ENCODE measurements at places on chromosomes 3 and 15. TPM values are rescaled to one million over a fixed set of nuclear protein-coding genes. Genes with fewer than 3 reads are reported as not detected.

The PFKFB4 gene
- total RNA-seq, result 2.6 TPM

DNA sequence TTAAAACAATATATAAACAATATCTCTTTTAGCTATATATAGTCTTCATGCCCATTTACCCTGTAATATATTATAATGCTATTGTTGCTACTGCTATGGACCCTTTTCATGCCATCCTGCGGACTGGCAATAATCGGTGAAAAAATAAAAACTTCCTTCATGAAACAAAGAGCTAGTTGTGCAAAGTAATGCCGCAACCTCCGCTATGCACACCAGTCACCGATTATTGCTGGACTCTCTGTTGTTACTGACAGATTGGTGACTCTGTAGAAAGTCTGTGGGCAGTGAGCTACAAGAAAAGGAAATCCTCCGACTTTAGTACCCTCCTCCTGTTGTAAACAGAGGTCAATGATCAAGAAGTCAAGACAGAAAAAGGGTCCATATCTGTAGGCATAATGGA is 17.9 kb upstream of the ICE2 start:
- no peaks in the 10 kb centered on the region for H3K27me3 ChIP-seq
- no peak for DNase-seq
- no peaks in the 10 kb centered on the region for H3K4me1 ChIP-seq
- H3K4me3 ChIP-seq, result no peak overlapping the region

DNA sequence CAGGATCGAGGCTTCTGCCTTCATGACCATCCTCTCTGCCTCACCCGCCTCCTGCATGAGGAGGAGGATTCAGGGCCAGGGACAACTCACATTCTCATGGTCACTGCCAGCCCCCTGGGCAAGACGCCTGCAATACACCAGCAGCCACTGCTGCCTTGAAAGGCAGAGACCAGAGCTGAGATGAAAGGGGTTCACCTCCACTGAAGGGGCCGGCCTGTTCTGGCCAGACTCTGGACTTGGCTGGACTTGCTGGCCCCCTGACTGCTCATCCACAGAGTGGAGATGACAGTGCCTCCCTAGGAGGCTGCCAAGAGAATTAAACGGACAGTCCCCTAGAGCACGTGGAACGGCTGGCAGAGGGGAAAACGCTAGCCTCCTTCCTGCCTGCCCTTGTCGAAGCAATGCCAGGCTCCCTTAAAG is 35.2 kb downstream of the MGLL start:
- H3K4me3 ChIP-seq, result no peak overlapping the region
- no peak overlapping the region for H3K27ac ChIP-seq
- no peaks in the 10 kb centered on the region for H3K36me3 ChIP-seq
- no peaks in the 10 kb centered on the region for H3K4me1 ChIP-seq
- H3K27me3 ChIP-seq, result no peaks in the 10 kb centered on the region
- DNase-seq, result no peak

GRCh38 chr15:94119923-94120775 is 111.2 kb upstream of the MCTP2 start:
- H3K27me3 ChIP-seq, result no peaks in the 10 kb centered on the region
- no peak overlapping the region for H3K4me3 ChIP-seq
- H3K36me3 ChIP-seq, result no peaks in the 10 kb centered on the region

Measured in CD4-positive, alpha-beta memory T cell (primary cell).